ENCODE measurements at places on chromosomes 2 and 18.

DNA sequence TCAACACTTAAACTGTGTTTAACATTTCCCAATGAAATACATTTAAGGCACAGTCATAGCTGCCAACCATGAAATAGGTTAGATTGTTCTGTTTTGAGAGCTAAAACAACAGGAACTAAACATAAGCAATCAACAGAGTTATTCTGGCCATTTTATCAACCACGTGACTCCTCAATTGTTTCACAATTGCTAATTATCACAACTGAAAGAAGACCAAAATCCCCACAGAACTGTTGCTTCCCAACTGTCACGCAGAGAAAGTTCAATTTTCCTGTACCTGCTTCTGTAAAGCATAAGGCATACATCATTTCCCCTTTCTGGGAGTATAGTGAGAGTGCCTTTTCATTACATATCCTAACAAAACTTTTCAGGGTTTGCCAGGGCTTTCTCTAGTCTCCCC is 248.6 kb downstream of the EPHA4 start:
- DNase-seq: no peak

- DNase-seq: no peak
These were observed 75.0 kb upstream of the MSTN start for GRCh38 chr2:190137561-190137960.

DNA sequence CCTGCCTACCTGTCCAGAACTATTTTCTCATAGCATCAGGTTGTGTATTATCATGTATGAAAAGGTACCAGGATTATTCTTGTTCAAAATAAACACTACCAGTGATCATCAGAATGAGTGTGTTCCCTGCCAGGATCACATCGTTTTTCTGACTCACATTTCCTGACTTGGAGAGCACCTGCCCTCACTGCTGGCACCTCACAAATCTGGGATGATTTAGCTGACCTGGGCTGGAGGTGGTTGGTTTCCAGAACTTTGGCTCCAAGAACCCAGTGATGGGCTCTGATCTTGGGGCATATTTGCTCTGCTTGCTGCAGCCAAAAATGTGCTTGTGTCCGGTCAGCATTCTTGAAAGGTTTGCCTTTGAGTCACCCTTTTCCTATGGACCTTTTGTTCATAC is 836.3 kb upstream of the ACVR2A start:
- DNase-seq: no peak

- DNase-seq: no peak
These were observed 807.5 kb downstream of the MBD2 start for GRCh38 chr18:53417003-53417402.

DNA sequence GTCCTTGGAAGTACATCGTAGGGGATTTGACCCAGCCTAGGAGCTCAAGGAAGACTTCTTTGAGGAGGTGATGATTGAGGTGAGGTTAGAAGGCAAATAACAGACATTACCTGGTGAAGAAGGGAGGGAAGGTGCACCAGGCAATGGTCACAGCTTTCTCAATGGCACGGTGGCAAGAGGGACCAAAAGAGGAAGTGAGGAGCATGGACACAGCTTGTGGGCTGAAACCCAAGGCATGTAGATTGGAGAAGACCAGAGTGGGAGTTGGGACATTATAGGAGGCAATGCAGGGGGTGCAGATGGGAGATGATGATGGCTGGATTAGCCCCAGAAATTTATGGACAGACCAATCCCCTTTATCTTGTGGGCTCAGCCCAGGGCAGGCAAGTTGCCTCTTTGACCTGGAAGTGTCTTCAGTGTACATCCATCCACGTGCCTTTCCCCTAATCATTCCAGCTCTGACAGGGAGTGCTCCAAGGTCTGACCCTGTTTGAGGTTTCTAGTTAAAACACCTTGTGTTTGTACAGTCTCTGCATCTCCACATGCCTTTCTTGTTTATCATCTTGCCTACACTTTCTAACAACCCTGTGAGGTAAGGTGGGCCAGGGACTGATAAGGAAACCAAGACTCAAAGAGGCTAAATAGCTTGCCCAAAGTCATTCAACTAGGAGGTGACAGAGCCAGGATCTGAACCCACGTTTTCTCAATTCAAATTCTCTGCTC is 59.1 kb downstream of the NRP2 start:
- DNase-seq: no peak

DNA sequence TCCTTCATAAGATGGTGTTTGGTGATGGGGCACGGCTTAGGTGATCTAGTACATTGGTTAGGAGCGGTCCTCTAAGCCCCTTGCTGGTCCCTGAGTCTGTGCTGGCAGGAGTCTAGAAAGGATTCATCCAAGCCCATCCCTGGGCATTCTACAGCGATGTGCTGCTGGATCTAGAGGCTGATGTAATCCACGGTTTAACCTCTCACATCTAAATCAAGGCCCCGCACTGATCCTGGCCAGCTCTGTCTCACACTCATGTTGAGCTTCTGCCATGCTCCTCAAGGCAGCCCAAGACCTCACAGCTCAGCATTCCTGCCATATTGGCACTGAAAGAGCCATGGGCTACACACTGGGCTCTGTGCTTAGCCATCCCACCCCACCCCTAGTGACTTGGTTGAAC is 664.8 kb downstream of the STK39 start:
- no peak for DNase-seq

- DNase-seq: no peak
These were observed 80.5 kb upstream of the OTOF start for GRCh38 chr2:26558271-26559043.

GRCh38 chr2:20665243-20666004 is 1.5 kb upstream of the GDF7 start:
- no peak for DNase-seq

DNA sequence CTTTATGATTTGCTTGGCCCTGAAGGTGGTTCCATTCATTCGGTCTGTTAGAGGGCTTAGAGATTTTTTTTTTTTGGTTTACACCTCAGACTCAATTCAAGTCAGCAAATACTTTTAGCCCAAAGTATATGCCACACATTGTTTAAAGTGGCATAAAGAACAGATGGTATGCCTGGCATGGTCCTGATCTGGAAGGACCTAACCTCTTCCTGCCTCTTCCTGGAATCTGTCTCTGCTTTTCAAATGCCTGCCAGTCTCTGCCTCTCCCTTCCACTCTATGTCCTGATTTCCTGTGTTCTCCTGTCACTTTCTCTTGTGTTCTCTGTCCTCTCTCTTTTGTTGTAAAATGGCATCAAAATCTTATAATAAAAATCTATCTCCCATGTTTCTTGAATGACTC is 158.0 kb downstream of the ANKRD30B start:
- no peak for DNase-seq

- DNase-seq: no peak
These were observed 239.1 kb downstream of the SEPTIN10 start for GRCh38 chr2:109374548-109375130.

GRCh38 chr18:22505141-22505591 is 87.5 kb upstream of the CTAGE1 start:
- no peak for DNase-seq

DNA sequence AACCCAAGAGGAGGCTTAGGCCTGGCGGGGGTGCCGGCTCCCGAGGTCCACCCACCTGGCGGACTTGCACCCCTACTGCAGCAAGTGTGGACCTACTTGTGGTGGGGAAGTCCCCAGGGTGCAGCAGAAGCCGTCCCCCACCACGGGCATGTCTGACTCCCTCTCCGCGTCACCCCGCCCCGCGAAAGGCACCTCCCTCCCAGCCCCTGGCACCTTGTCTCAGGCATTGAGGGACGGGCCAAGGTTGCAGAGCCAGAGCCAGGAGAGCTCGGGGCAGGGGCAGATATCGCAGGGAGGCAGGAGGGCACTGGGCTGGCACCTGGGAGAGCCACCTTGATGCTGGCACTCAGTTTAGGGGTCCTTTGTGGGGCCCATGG is 19.0 kb downstream of the CROCC2 start:
- DNase-seq: peak; percentile 46

- DNase-seq: no peak
These were observed 80.3 kb upstream of the ARL4C start for GRCh38 chr2:234577191-234577590.

DNA sequence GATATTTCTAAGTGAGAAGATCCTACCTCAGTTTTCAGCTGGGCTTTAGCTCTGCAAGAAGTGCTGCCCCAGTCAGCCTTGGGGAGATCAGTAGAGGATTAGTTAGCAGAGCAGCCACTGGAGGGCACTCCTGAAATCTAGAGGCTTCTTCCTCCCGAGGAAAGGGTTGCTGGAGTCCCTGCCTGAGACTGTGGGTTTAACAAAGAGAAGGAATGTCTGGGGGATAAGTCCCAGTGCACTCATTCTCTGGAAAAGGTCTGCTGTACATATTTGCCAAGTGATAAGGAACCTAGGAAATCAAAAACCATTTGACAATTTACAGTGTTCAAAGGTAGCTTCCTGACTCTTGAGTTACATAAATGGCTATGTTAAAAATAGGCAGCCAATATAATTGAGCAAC is 207.2 kb downstream of the SLC8A1 start:
- peak; percentile 30 for DNase-seq

GRCh38 chr18:59760212-59760611 is 63.0 kb upstream of the CCBE1 start:
- DNase-seq: no peak

DNA sequence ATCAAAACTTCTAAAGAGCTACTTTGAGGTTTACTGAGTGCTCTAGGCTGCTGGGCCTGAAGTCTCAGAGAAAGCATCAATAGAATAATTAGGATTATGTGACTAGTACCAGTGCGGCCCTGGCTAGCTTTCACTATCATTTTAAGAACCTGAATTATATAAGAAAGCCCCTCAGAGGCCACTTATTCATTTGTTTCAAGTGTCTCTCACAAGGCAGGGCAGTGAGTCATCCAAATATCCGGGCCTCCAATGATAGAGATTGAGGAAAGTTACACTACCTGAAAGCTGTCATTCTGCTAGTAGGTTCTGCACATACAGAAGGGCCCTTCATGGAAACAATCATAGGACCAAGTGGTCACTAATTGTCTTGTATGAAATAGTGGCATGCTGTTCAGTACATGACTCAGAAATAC is 193.1 kb downstream of the L3MBTL4 start:
- no peak for DNase-seq

DNA sequence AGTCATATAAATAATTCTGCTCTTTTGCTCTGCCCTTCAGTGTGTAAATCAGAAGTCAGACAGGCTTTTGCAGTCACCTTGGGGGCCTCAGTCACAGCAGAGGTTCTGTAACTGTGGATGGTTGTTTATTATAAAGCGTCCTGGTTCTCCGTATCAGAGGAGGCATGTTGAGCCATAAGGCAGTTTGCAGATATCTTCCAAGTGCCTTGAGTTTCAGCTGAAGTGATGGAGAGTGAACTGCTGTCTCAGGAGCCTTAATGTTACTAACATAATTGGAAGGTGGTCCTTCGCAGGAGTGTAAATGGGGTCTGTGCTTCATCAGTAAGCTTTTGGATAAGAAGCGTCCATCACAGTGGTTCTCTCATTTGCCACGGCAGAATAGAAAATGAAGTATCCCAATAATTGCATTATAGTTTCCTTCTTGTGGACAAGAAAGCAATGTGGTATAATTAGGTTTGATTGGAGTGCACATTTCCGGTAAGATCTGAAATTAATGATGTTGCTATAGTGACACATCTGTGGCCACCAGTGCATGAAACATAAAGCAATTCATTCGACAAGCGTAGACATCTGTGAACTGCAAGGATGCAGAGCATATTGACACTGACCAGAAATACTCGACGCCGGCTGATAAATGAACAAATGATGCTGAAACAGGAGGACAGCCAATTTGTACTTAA is 112.5 kb upstream of the NFATC1 start:
- DNase-seq: no peak

DNA sequence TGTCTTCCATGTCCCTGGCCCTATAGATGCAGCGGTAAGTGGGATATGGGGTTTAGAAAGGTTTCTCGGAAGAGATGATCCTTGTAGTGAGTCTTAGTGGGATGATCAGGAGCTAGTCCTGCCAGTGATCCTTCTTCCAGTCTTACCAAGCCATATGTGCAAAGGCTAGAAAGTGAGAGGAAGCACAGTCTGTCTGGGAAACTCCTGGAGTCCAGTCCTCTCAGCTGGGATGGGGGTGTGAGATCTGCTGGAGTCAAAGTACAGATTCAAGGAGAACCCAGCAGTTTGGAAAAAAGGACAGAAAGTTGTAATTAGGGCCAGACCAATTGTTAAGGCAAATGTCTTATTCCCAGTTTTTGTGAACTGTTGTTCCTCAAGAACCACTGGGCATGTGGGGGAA is 83.3 kb downstream of the LIMS1 start:
- DNase-seq: no peak

- no peak for DNase-seq
These were observed 139.5 kb upstream of the NDUFV2 start for GRCh38 chr18:8962855-8963635.

DNA sequence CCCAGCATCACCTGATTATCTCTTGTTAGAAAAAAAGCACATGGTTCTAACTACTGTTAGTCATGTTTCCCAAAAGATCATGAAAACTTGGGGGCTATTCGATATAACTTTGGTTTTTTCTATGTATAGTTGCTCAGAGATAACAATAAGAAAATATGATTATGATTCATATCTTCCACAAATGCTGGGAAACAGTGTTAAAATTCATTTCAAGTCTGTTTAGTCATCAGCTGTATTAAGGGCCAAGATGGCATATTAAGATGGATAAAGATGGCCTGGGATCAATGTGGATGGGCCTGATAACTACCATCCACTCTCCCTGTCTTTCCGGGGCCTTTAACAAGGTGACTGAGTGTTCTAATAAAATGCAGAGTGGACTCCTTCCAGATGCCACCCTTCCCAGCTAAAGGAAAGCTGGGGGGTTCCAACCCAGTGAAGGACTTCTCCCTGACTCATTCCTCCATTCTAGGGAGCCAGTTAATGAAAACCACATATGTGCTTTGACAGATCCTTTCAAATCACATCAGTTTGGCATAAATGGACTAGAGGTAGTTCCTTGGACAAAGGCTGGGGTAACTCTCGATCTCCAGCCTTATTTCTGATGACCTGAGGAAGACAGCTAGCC is 221.6 kb downstream of the VAPA start:
- DNase-seq: no peak

- DNase-seq: no peak
These were observed 77.9 kb upstream of the RAB27B start for GRCh38 chr18:54750350-54750749.

DNA sequence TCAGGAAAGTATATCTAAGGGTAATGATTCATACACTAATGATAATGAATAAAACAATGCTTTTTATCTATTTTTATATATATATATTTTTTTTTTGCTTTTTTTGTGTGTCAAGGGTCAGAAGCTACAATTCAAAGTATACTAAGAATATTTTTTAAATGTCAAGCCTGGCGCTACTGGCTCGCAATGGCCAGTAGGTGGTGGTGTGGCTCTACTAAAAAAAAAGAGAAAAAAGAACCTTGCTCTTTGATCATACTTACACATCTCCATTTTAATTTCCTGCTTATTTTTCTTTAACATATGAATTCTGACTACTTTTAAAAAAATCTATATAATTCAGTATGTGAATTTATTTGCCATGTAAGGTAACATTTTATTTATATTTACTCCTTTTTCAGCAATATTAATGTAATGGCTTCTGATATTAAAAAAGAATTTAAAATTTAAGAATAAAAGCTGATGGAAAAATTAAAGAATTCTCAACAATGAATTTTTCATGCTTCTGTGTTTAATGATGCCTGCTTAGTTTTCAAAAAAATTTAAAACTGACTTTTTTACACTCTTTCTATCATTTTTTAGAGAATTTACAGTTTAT is 232.9 kb downstream of the GULP1 start:
- DNase-seq: peak; percentile 30

- DNase-seq: no peak
These were observed 20.0 kb downstream of the KCNF1 start for GRCh38 chr2:10931710-10932255.
